ENCODE measurements at places on chromosomes 5 and 9. TPM values are rescaled to one million over a fixed set of nuclear protein-coding genes. Genes with fewer than 3 reads are reported as not detected.

- peak; percentile 17 for DNase-seq
Observed at GRCh38 chr5:82225525-82226172, 52.5 kb downstream of the RPS23 start.

- no peak for DNase-seq
Observed at GRCh38 chr9:137444106-137444790, 3.1 kb upstream of the ENTPD8 start.

LMX1B gene
- total RNA-seq: 0.78 TPM

DNA sequence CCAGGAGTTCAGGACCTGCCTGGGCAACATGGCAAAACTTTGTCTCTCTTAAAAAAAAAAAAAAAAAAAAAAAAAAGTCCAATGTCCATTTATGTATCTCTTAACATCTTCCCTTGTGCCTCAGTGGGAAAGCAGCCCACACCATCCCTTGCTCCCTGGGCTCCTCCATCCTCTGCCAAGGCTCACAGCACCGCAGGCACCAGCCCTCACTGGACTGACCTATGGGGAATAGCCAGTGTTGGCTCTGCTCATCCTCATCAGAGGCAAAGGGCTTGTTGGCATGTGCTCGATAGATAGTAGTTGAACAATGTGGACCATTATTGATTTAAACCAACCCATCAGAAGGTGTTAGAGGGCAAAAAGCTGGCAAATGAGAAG is 61.8 kb upstream of the LRRTM2 start:
- no peak for DNase-seq

PHF24 gene
- 1.2 TPM for total RNA-seq

- DNase-seq: no peak
Observed at GRCh38 chr5:1035421-1036405, 27.1 kb downstream of the NKD2 start.

DNA sequence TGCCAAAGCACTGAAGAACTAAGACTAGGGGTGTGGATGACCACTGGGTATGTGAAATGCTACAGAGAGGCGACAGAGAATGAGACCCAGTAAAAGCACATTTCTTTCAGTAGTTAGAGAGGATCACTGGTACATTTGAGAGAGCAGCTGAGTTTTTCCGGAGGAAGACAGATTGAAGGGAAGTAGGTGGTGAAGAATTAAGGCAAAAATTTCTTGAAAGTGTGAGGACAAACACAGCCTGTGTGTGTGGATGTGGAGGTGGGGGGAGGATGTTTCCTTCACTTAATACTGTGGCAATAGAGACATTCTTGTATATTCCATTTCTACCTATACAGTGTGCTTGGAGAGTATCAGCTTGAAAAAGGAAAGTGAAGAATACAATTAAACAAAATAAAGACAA is 871.2 kb upstream of the DMAC1 start:
- DNase-seq: no peak

GRCh38 chr5:170751631-170752030 is 31.9 kb upstream of the GABRP start:
- no peak for DNase-seq

DNA sequence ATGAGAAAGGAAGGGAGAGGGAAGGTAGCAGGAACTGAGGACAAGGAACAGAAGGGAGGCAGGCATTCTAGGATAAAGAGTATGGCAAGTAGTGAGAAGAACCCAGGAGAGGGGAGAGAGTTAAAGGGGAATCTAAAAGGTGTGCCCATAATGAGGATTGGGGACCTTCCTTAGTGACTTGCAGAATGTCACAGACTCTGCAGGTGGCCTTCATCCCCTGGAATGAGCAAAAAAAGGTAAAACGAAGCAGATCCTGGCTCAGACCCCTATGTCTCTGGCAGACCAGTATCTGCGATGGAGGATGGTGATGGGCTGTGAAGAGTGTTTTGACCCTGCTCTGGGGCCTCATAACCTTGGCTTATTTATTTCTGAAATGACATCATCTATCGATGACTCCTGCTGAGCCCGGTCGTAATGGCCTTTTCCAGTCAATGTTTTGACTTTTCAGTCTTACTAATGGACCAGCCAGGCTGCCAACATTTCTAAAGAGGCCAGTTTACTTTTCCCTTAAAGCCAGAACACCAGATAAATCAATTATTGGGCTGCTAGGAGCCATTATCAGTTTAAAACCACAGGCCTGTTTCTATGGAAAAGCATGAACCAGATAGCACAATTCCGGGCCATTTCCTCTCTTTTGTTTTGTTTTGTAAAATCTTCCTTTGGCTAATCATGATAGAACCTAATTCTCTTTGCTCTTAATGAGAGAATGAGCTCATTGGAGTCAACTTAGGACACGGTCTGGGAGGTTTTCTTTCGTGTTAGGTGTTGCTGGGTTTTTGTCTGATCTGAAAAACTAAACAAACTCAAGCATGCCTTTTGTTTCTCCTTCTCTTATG is 3.1 kb downstream of the TMOD1 start:
- DNase-seq: no peak
